Brain (organoid and tissue), 16 donors: ENCODE measurements at places on chromosomes 13 and 19.
A peak's percentile ranks its signal among the peaks of the same experiment; 100 is the strongest.

GRCh38 chr13:96662036-96662435 is 332.2 kb downstream of the OXGR1 start:
- no peak for DNase-seq

- DNase-seq: no peak
These were observed 5.6 kb upstream of the CCDC70 start for GRCh38 chr13:51856027-51856736.

DNA sequence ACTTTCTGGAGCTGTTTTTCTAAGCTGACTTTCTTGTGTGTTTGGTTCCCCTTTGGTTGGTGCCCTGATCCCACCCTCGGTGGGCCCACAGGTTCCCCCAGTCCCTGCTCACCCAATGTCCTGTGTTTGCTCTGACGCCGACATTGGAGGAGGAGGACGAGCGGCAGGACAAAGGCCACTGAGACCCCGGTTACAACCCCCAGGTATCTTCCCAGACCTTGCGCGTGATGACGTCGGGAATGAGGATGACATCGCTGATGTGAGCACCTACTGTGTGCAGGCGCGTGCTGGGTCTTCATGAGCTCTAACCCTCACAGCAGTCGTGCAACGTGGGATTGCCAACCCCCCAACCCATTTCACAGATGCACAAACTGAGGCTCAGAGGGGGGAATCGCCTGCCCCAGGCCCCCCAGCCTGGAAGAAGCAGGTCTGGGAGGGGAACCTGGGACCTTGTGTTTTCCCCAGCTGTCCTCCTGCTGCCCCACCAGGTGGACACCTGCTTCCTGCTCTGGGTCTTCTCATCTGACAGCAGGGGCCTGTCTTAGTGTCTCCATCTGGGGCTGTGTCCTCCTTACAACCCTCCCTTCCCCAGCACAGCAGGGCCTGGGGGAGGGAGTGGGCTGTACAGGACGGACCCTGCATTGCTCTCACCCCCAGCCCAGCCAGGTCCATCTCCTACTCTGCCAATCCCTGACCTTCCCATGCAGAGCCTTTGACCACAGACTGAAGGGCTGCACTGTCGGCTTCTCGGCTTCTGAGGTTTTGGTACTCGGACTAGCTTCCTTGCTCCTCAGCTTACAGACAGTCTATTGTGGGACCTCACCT is 4.7 kb upstream of the LILRA6 start:
- DNase-seq: no peak

GRCh38 chr13:53447863-53448262 is 419.2 kb downstream of the OLFM4 start:
- DNase-seq: no peak

DNA sequence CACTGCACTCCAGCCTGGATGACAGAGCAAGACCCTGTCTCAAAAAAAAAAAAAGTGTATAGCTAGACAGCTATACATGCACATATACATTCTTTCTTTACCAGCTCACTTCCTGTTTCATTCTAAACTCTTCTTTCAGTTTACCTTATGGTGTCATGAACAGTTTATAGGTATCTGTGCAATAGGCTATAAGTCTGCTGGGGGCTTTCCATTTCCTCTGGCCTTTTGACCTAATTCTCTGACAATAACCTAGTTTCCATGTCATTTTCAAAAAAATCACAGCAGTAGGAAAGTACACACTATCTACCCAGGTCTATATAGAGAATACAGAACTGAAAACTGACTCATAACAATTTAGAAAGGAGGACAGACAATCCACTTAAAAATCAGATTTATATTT is 24.4 kb upstream of the URAD start:
- DNase-seq: no peak

- no peak for DNase-seq
These were observed 409.3 kb downstream of the DIAPH3 start for GRCh38 chr13:59754411-59754810.

GRCh38 chr13:74573654-74574053 is 439.4 kb upstream of the KLF12 start:
- DNase-seq: no peak

GRCh38 chr19:10420444-10421239 is at the start of gene PDE4A:
Gene PDE4A (plus strand): TSS chr19:10420538. CDS start chr19:10420765, 227 bp downstream.
- DNase-seq: no peak

DNA sequence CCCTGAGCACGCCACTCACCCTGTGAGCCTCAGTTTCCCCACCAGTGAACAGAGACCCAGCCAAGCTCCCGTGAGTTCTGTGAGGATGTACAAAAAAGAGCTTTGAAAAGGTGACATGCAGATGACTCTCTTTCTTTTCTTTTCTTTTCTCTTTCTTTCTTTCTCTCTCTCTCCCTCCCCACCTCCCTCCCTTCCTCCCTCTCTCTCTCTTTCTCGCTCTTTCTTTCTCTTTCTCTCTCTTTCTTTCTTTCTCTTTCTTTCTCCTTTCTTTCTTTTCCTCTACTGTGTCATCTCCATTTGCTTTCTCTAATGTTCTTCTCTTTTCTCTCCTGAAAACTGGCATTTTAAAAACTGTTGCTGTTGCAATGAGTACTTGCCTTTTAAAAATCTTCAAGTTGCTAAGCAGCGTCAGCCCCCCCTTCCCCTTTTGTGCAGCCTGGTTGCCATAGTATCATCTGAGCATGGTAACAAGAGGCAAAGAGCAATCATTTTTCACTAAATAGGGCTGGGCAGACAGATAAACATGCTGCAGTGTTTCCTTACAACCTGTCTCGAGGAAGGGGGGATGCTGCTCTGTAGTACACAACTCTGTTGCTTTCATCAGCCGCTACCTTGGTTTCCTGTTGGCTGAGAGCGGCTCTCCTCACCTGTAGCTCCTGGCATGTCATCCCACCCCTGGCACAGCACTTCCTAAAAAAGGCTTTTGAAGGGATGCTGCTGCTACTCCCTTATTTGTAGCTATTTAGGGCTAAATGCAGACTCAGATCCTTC is 108.7 kb upstream of the MBNL2 start:
- DNase-seq: peak; percentile 80

DNA sequence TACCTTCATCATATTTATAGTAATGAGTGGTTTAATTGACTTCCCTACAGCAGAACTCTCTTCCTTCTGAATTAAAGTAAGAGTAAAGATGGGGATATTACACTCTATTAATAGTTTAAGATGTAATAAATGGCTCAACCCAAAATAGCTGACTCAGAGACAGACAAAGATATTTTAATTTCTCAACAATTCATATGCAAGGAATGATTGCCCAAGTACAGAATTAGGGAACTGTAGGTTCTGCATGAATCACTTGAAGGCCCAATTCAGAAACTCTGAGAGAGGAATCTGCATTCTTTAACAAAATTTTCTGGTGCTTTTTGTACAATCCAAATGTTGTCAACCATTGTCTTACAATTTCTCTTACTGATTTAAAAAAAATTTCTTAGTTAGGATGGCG is 42.9 kb upstream of the PCDH9 start:
- DNase-seq: no peak

DNA sequence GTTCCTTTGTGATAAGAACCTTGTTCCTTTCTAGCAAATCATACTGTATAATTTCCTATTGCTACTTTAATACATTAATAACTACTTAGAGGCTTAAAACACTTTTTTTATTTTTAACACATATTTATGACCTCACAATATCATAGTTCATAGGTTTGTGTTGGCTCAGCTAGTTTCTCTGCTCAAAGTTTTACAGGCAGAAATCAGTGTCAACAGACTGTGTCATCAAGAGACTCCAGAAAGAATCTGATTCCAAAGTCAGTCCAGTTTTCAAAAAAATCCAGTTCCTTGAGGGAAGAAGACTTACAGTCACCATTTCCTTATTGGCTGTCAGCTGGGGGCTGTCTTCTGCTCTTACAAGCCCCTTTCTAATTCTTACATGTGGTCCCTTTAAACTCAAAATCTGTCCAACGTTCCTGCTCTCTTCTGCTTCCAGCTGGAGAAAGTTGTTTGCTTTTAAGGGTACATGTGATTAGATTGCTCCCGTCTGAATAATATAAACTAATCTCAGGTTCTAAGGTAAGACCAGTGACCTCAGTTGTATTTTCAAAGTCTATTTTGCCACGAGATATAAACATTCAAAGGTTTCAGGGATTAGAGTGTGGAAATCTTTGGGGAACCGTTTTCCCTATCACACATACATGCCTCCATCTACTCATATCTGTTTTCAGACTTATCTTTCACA is 267.3 kb upstream of the SLITRK5 start:
- DNase-seq: no peak

DNA sequence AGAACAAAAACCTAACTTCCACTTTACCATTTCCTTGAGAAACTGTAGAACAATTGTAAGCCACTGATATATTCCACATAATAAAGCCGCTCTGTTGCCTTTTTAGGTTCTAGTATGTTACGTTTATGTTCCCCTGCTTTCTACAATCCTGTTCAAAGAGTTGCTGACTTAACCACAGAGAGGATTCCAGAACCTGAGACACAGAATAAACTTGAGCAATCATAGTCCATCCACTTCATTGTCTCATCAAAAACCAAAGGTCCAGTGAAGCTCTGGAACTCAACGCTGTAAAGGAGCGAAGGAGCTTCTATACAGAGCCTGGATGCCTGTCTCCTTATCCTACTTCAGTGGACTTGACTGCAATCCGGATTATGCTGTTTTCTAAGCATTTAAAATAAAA is 4.6 kb downstream of the STARD13 start:
- no peak for DNase-seq

- no peak for DNase-seq
These were observed 89.7 kb upstream of the TRPC4 start for GRCh38 chr13:37959284-37959683.

DNA sequence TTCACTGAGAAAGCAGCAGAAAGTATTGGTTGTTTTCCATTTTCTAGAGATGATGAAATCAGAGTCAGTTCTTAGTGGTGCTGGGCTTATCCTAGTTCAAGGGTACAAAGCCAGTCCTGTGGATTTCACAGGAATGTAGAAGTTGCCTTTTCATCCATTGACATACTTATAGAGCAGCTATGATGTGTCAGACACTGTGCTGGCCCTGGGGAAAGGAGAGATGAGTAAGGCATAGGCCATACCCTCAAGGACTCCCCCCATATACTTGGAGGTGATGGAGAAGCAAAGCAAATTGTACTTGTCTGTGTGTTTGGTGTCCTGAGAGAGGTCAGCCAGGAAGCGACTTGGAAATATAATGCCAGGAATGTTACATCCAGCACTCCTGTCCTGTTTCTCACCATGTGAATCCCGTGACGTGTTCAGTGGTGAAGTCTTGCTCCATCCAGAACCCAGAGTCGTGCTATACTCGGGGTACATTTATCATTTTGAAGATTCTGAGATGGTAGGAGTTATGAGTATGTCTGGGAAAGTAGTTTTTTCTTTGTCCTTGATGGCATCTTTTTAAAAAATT is 22.6 kb downstream of the ERCC5 start:
- no peak for DNase-seq

- no peak for DNase-seq
These were observed at the start of gene KCNJ14 for GRCh38 chr19:48455171-48455907. Gene KCNJ14 (plus strand): TSS chr19:48455574. CDS start chr19:48461725, 6,151 bp downstream.

- DNase-seq: peak; percentile 78
These were observed 213.1 kb downstream of the OXGR1 start for GRCh38 chr13:96781141-96781540.

DNA sequence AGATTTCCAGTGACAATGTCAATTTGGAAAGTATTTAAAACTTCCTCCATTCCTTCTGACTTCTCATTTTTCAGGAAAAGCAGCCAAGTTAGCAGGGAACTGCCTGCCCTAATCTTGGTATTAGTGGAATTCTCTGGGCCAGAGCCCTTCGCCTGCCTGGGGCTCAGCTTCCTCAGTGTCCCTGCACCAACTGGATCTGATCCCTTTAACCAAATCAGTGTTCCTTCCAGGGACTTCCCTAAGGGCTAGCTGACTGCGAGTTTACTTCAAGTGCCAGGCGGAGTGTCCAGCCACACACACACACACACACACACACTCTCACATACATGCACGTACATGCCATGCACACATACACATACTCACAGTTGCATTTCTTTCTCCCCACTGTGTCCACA is 20.0 kb downstream of the RAB20 start:
- no peak for DNase-seq

DNA sequence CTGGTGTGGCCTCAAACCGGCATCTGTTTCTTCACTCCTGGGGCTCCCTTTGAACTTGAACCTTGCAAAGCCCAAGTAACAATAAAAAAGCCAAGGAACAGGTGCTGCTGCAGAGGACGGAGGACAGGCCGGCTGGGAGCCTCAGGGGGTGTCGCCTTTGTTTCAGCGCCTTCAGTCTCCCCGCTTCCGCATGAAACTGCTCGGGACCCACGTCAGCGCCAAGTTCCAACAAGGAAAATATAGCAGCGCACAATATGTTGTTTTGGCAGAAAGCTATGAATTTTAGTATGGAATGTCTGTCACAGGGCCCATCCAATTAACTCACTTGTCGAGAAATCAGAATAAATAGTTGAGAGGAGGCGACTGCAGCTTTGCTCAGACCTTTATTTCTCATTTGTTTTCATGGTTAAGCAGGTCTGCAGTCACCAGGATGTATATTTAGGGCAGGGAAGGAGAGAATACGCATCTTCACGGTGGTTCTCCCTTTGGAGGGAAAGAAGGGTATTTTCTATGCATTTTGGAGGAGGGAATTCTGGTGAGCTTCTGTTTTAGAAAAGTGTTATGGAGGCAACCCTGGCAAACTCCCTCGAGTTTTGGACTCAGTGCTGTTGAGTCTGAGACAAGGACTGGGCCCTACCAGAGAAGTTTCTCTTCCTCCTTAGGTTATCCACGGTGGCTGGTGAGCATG is 34.3 kb upstream of the MEDAG start:
- peak; percentile 81 for DNase-seq

DNA sequence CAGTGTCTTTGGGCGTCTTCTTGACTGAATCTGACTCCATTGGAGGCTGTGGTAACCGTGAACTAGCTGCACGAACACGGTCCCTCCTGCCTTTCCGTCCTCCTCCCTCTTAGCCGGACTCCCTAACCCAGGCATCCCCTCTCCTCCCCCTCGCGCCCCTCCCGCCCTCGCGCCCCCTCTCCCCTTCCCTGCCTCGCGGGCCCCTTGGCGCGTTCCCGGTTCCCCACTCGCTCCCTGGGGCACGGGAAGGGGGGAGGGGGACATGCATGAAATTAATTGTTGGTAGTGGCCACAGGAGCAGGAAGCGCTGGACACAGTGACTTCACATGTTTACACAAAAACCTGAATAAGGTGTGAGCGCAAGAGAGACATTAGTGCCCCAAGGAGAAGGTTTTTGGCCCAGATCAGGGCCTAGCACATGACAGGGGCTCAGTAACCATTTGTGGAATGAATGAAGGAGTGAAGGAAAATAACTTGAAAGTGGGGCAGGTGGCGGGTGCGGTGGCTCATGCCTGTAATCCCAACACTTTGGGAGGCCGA is 279 bp downstream of the DMRTC2 start:
- DNase-seq: no peak

- no peak for DNase-seq
These were observed 51.8 kb downstream of the TSSK6 start for GRCh38 chr19:19463348-19464117.

DNA sequence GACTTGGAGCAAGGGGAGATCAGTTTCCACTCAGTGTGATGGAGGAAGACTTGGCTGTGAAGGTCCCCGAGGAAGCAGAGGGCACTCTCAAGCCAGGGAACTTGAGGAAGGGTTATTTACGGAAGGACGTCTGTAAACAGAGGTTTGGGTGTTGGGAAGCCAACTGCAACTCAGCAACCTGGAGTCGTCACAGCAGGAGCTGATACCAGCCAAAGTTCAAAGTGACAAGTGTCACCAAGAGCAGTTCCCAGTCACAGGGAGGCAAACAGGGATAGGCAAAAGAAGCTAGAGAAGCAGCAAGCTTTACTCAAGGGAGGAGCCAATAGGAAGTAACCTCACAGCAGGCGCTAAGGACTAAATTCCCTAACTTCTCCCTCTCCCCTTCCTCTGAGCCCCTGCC is 205.5 kb downstream of the EFNB2 start:
- no peak for DNase-seq

- DNase-seq: no peak
These were observed 306.1 kb downstream of the IRS2 start for GRCh38 chr13:109480011-109480955.

GRCh38 chr13:89740994-89741685 is 1606.3 kb upstream of the MIR17HG start:
- DNase-seq: no peak
